ENCODE measurements at places on chromosomes 5 and 9.

DNA sequence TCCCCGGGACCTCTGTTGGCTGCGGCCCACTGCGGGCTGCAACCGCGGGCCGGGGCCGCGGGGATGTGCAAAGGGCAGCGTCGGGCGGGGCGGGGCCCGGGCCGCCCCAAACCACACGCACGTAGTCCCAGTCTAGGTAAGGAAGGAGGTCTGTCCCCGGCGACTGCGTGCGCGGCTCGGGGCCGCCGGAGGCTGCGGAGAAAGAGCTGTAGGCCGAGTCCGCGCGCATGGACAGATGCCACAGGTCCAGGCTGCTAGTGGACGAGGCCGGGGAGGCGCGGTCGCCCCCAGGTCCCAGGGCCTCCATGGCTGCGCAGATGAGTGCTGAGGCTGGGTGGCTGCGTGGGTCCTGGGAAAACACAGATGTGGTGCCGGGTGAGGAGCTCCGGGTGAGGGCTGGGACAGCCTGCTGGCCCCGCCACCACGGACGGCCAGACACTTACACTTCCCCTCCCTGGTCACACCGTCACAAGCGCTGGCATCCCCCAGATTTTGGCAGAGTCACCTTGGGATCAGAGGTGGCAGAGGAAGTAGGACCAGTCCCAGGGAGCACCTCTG is 4.5 kb downstream of the SHROOM1 start:
- no peak for DNase-seq

- no peak for DNase-seq
Observed at GRCh38 chr5:136308212-136308795, 57.0 kb downstream of the TRPC7 start.

DNA sequence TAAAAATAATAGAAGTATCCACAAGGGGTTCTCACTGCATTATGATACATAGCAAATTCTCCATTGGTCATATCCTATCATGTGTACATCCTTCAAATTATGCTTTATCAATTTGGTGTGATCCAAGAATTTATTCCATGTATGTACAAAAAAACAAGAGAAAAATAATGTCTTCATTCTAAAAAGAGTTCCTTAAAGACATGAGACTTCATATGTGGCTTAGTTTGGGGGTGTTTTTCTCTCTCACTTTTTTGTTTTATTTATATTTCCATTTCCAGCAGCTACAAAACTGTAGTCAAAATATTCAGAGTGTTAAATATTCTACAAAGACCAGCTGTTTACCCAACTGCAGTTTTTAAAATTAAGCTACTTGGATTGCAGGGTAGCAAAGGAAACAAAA is 972.0 kb downstream of the DTWD2 start:
- DNase-seq: no peak

GRCh38 chr9:36632892-36633291 is 60.2 kb downstream of the MELK start:
- DNase-seq: no peak

- DNase-seq: no peak
Observed at GRCh38 chr9:88949961-88950340, 41.3 kb upstream of the S1PR3 start.

Measured in activated gamma-delta T cell treated with anti-CD3 and anti-CD28 coated beads, Interleukin-2, amount 50 U/mL, for 16 hours (primary cell).